ENCODE measurements at places on chromosomes 4 and X. TPM values are rescaled to one million over a fixed set of nuclear protein-coding genes. Genes with fewer than 3 reads are reported as not detected.
A peak's percentile ranks its signal among the peaks of the same experiment; 100 is the strongest.

The TLR10 gene
- not detected for total RNA-seq

- H3K4me1 ChIP-seq, result peaks cover 38% of the 10 kb centered on the region
- peak overlapping the region; percentile 96 for H3K27ac ChIP-seq
- no peaks in the 10 kb centered on the region for H3K27me3 ChIP-seq
- H3K4me3 ChIP-seq, result peak overlapping the region; percentile 90
Measured at GRCh38 chrX:56764975-56765791, 36.1 kb downstream of the NBDY start.

DNA sequence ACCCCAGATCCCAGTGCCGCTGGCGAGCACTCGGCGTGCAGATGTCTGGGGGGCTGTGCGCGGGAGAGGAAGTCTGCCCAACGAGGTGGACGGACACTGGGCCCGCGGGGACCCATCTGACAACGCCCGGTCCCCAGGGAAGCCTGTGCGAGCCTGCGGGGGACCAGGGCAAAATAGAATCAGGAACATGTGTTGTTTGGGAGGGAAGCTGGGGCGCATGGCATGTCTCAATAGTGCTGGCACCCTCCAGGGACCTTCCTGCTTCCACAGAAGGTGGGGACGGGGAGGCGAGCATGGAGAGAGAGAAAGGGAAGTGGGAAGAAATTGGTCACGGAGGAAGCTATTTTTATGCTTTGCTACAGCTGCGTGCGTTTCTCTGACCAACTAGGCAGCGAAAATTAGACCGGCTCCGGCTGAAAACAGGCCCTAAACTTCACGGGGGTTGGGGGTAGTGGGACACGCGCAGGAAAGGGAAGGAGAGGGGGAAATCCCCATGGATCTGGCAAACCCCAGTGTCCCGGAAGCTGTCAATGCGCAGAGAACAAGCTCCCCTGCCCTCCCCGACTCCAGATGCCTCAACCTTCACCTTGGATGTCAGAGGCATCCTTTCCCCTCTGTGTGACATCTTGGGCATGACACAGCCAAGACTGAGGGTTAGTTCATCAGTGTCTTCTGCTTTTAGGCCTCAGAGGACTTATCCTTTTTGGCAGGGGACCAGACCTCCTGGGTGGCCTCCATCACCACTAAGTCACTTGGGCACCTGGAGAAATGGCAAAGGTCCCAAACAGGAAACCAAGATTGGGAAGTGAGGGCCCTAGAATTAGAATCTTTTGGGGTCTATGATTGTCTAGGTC, 169.8 kb upstream of the BCOR start:
- peaks cover 12% of the 10 kb centered on the region for H3K27me3 ChIP-seq
- H3K4me3 ChIP-seq, result peak overlapping the region; percentile 54
- H3K4me1 ChIP-seq, result peaks cover 3% of the 10 kb centered on the region
- H3K27ac ChIP-seq, result no peak overlapping the region
- no peaks in the 10 kb centered on the region for H3K36me3 ChIP-seq

The TBC1D19 gene
- 5.7 TPM for total RNA-seq

The MID2 gene
- 2.0 TPM for total RNA-seq

- peak overlapping the region; percentile 80 for H3K4me3 ChIP-seq
- H3K4me1 ChIP-seq, result peaks cover 10% of the 10 kb centered on the region
- DNase-seq, result no peak
- no peaks in the 10 kb centered on the region for H3K36me3 ChIP-seq
- H3K27me3 ChIP-seq, result no peaks in the 10 kb centered on the region
Measured at GRCh38 chrX:40147971-40148370, 50.2 kb upstream of the BCOR start.

The RASSF6 gene
- total RNA-seq, result not detected

DNA sequence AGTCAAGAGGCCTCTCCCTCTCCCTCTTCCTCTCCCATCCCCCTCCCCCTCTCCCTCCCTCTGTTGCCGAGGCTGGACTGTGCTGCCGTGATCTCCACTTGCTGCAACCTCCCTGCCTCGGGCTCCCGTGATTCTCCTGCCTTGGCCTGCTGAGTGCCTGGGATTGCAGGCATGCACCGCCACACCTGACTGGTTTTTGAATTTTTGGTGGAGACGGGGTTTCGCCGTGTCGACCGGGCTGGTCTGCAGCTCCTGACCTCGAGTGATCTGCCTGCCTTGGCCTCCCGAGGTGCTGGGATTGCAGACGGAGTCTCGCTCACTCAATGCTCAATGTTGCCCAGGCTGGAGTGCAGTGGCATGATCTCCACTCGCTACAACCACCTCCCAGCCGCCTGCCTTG, 165.1 kb downstream of the CENPC start:
- H3K27me3 ChIP-seq, result peaks cover 18% of the 10 kb centered on the region
- DNase-seq, result no peak
- no peak overlapping the region for H3K27ac ChIP-seq

GRCh38 chrX:1584237-1585011, 7.0 kb upstream of the AKAP17A start:
- no peak overlapping the region for H3K4me3 ChIP-seq
- H3K36me3 ChIP-seq, result no peaks in the 10 kb centered on the region
- H3K27ac ChIP-seq, result no peak overlapping the region
- peaks cover 28% of the 10 kb centered on the region for H3K4me1 ChIP-seq

GRCh38 chrX:23287191-23287725, 47.4 kb upstream of the PTCHD1 start:
- H3K36me3 ChIP-seq, result no peaks in the 10 kb centered on the region
- peaks cover 2% of the 10 kb centered on the region for H3K27me3 ChIP-seq
- H3K27ac ChIP-seq, result no peak overlapping the region
- no peak for DNase-seq
- no peaks in the 10 kb centered on the region for H3K4me1 ChIP-seq

GRCh38 chr4:78220283-78220682, 163.2 kb downstream of the FRAS1 start:
- DNase-seq, result no peak
- H3K4me1 ChIP-seq, result no peaks in the 10 kb centered on the region
- H3K36me3 ChIP-seq, result no peaks in the 10 kb centered on the region
- H3K4me3 ChIP-seq, result no peak overlapping the region

GRCh38 chr4:8664031-8664805, 71.7 kb downstream of the CPZ start:
- no peak overlapping the region for H3K27ac ChIP-seq
- peaks cover 19% of the 10 kb centered on the region for H3K27me3 ChIP-seq
- no peaks in the 10 kb centered on the region for H3K36me3 ChIP-seq
- no peaks in the 10 kb centered on the region for H3K4me1 ChIP-seq
- no peak overlapping the region for H3K4me3 ChIP-seq

GRCh38 chrX:43557792-43558191, 98.3 kb upstream of the MAOA start:
- no peaks in the 10 kb centered on the region for H3K36me3 ChIP-seq
- H3K4me1 ChIP-seq, result no peaks in the 10 kb centered on the region
- no peaks in the 10 kb centered on the region for H3K27me3 ChIP-seq
- no peak overlapping the region for H3K4me3 ChIP-seq
- no peak overlapping the region for H3K27ac ChIP-seq

- H3K36me3 ChIP-seq, result no peaks in the 10 kb centered on the region
- H3K4me3 ChIP-seq, result no peak overlapping the region
- H3K27me3 ChIP-seq, result no peaks in the 10 kb centered on the region
- H3K27ac ChIP-seq, result no peak overlapping the region
- no peaks in the 10 kb centered on the region for H3K4me1 ChIP-seq
Measured at GRCh38 chr4:165604181-165604580, 225.4 kb downstream of the CPE start.

The PDGFC gene
- total RNA-seq, result not detected

GRCh38 chr4:178784491-178784890, 1342.3 kb upstream of the AGA start:
- no peaks in the 10 kb centered on the region for H3K27me3 ChIP-seq
- H3K27ac ChIP-seq, result no peak overlapping the region
- H3K4me3 ChIP-seq, result no peak overlapping the region
- peaks cover 11% of the 10 kb centered on the region for H3K36me3 ChIP-seq
- DNase-seq, result no peak

The F8A2 gene
- not detected for total RNA-seq

- H3K4me1 ChIP-seq, result no peaks in the 10 kb centered on the region
- H3K36me3 ChIP-seq, result peaks cover 6% of the 10 kb centered on the region
- no peak overlapping the region for H3K4me3 ChIP-seq
- no peak overlapping the region for H3K27ac ChIP-seq
- H3K27me3 ChIP-seq, result no peaks in the 10 kb centered on the region
Measured at GRCh38 chr4:84110040-84110439, 389.1 kb downstream of the NKX6-1 start.

- H3K27me3 ChIP-seq, result no peaks in the 10 kb centered on the region
- H3K4me1 ChIP-seq, result no peaks in the 10 kb centered on the region
- H3K4me3 ChIP-seq, result no peak overlapping the region
- no peak for DNase-seq
Measured at GRCh38 chr4:113050371-113050755, 910 bp downstream of the ANK2 start.

- H3K4me3 ChIP-seq, result no peak overlapping the region
- H3K27ac ChIP-seq, result no peak overlapping the region
- H3K36me3 ChIP-seq, result peaks cover 5% of the 10 kb centered on the region
- no peak for DNase-seq
- no peaks in the 10 kb centered on the region for H3K27me3 ChIP-seq
Measured at GRCh38 chr4:157389741-157390140, 169.2 kb downstream of the GRIA2 start.

The SOX3 gene
- not detected for total RNA-seq

- H3K27ac ChIP-seq, result no peak overlapping the region
- no peaks in the 10 kb centered on the region for H3K36me3 ChIP-seq
- H3K4me1 ChIP-seq, result no peaks in the 10 kb centered on the region
- H3K4me3 ChIP-seq, result no peak overlapping the region
Measured at GRCh38 chr4:172962564-172963353, 205.9 kb upstream of the GALNT7 start.

DNA sequence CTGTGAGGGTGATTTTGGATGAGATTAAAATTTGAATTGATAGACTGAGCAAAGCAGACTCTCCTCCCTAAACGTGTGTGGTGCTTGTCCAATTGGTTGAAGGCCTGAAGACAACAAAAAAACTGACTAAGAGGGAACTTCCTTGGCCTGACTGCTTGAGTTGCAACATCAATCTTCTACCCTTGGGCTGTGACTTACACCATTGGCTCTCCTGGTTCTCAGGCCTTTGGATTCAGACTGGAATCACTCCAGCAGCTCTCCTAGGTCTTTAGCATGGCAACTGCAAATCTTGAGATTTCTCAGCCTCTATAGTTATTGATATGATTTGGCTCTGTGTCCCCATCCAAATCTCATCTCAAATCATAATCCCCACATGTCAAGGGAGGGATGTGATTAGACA, 49.7 kb upstream of the IGFBP7 start:
- peak overlapping the region; percentile 24 for H3K27ac ChIP-seq
- no peak for DNase-seq
- no peaks in the 10 kb centered on the region for H3K27me3 ChIP-seq
- H3K4me3 ChIP-seq, result no peak overlapping the region

DNA sequence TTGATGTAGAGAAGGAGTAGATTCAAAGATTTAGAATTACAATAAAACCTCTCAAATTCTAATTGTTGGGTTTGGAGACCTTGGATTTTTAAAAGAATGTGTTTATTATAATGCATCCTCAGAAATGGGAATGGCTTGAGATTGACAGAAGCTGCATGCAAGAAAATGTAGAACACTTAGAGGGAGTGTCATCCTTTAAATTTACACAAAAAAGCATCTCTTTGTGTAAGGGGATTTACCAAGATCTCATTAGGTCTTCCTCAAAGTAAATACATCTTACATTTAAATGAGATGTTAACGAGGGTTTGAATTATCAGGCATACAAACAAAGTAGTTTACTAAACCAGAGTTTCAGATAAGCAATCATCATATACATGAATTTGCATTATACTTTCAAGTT, 615.0 kb downstream of the FAM133A start:
- H3K27me3 ChIP-seq, result no peaks in the 10 kb centered on the region
- no peaks in the 10 kb centered on the region for H3K36me3 ChIP-seq
- H3K27ac ChIP-seq, result no peak overlapping the region
- DNase-seq, result no peak
- no peak overlapping the region for H3K4me3 ChIP-seq

DNA sequence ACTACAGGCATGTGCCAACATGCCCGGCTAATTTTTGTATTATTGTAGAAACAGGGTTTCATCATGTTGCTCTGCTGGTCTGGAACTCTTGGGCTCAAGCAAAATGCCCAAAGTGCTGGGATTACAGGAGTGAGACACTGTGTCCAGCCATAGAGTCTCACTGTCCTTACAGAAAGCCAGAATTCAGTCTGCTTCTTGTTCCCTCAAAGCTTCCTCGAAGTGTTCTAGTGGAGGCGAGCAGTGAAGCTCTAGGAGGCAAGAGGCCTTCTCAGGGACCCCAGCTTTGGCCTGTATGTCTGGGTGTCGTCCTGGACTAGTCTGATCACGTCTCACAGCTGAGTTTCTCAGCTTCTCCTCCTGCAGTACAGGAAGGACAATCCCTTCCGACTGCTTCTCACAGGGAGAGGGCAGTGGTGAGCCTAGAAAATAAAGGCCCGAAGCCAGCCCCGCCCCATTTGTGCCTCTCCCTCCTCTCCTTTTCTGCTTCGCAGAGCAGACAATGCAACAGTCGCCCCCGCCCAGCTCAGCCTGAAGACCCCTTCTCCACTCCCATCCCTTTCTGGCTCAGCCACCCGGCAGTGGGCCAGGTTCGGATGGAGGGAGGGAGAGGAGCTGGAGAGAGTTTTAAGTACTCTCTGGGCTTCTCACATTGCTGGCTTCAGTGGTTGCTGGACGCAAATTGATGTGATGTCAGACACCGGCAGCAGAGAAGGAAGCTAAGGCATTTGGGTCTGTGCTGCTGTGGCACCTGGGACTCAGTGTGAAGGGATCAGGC, 11.1 kb upstream of the FAM3A start:
- DNase-seq, result no peak
- H3K4me1 ChIP-seq, result peaks cover 4% of the 10 kb centered on the region
- H3K36me3 ChIP-seq, result no peaks in the 10 kb centered on the region
- no peaks in the 10 kb centered on the region for H3K27me3 ChIP-seq

DNA sequence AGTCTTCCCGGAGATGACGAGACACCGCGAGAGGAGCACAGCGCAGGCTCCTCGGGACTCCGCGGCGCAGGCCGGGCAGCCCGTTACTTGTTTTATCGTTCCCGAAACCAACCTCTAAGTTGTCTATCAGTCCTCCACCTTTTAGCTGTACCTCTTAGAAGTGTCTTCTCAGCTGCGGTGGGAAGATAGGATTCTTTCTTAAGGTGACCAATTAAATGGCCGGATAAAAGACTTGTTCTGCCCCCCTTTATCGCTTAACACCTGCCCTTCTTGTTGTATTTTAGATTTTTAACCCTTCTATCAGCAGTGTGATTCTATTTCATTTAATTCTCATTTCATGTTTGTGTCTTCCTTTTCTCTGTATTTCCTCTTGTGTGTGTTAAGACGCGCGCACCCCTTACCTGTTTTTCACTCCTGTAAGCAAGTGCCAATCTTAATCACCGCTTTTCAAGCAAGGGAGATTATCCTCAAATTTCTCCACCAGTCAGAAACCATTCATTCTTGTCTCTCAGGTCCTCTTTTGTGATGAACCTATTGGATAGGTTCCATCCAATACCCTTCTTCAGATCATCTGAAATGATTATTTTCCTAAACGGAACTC, at the start of gene SLC9B2:
SLC9B2 (minus strand) TSS at position 15 of the 601 bp plus-strand sequence. CDS start 9,211 bp downstream, outside the sequence.
- H3K4me1 ChIP-seq, result peaks cover 27% of the 10 kb centered on the region
- H3K27me3 ChIP-seq, result no peaks in the 10 kb centered on the region
- peak within 1 kb of the TSS; percentile 97 for H3K27ac ChIP-seq
- peaks cover 9% of the 10 kb centered on the region for H3K36me3 ChIP-seq

All from natural killer cell treated with Interleukin-12 subunit alpha and Interleukin-12 subunit beta and Interleukin-15 and Interleukin-18, amount 100 ng/mL, for 72 hours (primary cell).